ENCODE measurements at places on chromosomes 3 and 15.

GRCh38 chr3:121748680-121749275 is 763 bp downstream of the GOLGB1 start:
- no peak for DNase-seq

DNA sequence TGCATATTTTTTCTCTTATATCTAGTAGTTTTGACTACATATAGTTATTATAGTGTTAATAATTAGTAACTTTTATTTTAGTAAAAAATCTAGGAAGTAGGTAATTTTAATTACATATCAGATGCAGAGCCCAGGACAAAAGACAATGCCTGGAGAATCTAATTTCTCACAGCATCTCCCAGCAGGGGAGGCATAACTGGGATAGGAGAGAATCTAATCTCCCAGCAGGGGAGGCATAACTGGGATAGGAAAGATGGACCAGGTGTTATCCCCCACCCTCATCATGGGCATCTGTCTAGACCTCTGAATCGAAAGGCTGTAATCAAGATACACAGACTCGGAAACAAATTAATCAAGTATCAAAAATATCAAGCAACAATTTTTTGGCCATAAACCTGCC is 58.2 kb downstream of the OSTN start:
- DNase-seq: no peak

DNA sequence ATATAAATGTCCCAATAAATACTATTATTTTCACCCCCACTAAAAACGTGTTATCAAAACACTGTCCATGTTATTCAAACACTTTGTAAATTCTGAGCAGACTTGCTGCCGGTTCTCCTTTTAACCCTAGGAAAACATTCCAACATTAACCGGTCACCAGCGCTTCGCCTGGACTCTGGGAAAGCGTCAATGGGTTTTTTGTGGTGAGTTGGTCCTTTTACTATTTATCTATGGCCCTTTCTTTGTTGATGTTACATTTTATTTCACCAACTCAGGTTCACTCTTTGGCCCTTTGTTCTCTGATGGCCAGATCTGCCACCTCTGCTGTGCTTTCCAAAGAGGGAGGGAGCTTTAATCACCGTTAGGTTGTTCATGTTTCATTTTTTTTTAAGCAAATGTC is 4.1 kb upstream of the EOMES start:
- no peak for DNase-seq

DNA sequence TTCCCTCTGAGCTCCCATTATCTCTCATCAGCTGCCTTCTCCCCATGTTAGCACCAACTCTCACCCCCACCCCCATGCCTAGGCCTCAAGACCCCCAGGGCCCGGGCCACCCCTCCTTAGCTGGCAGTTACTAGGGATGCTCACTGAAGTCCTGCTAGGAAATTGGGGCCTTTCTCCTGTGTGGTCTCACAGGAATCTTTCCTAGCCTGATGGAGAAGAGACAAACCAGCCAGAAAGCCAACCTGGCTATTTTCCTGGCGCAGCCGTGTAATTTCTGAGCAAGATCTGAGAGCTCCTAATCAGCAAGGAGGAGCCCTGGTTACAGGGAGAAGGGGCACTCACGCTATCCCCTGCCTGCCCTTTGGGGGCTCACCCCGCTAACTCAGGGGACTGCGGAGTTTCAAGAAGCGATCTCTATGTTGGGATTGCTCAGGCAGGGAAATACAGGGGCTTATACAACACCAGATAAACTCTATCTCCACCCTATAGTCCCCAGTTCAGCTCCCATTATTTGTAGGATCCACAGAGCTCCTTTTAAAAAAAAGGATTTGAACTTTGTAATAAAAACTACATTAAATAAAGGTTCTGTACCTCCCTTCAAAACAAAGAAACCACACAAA is 25.2 kb downstream of the NR2F2 start:
- DNase-seq: no peak

DNA sequence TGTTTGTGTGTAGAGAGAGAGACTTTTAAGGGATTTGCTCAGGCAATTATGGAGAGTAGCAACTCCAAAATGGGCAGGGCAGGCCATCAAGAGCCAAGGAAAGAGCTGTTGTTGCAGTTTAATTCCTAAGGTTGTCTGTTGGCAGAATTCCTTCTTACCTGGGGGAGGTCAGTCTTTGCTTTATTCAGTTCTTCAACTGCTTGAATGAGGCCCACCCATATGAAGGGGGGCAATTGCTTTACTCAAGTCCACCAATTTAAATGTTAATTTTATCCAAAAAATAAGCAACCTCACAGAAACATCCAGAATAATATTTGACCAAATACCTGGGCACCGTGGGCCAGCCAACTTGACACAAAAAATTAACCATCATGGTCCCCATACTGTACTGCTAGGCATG is 137.7 kb upstream of the KLHL25 start:
- DNase-seq: no peak

GRCh38 chr3:184656829-184657681 is 54.8 kb downstream of the MAGEF1 start:
- DNase-seq: no peak

GRCh38 chr3:69409831-69410230 is 23.9 kb upstream of the FRMD4B start:
- DNase-seq: no peak

GRCh38 chr3:55288657-55289056 is 198.4 kb downstream of the WNT5A start:
- no peak for DNase-seq

- DNase-seq: no peak
These were observed 262.0 kb downstream of the TUSC7 start for GRCh38 chr3:116971531-116971930.

- no peak for DNase-seq
These were observed 140.1 kb upstream of the IL12A start for GRCh38 chr3:159848348-159849118.

DNA sequence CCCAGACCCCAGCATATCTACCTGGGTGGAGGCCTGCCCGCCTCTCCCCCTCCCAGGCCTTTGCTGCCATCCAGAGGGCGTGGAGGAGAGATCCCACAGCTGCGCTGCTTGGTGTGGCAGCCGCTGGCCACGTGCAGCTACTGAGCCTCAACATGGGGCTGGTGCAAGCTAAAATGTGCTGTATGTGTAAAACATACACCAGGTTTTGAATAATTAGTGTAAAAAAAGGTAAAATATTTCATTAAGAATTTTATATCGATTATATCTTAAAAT is 95.8 kb downstream of the SEC22A start:
- DNase-seq: no peak

GRCh38 chr3:132209855-132210254 is 107.4 kb upstream of the ACP3 start:
- no peak for DNase-seq

GRCh38 chr3:122167630-122168029 is 15.8 kb upstream of the CASR start:
- DNase-seq: no peak

- DNase-seq: no peak
These were observed 71.7 kb upstream of the VGLL3 start for GRCh38 chr3:87062685-87063084.

DNA sequence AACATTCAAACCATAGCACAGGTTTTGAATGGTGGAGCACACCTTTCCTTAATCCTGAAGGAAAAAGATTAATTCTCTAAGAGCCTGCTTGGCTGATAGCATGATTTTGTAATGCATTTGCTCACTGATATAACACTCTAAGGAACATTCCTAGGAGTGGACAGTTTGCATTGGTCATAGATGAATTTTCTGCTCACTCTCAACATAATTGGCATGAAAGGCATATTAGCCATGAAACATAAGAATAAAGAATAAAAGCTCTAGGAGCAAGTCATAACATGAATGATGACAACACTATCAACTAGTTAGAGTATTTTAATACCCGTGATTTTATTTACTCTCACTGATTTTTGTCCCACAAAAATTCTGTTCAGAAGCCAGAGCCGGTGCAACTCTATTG is 34.3 kb upstream of the LRTM1 start:
- DNase-seq: no peak

DNA sequence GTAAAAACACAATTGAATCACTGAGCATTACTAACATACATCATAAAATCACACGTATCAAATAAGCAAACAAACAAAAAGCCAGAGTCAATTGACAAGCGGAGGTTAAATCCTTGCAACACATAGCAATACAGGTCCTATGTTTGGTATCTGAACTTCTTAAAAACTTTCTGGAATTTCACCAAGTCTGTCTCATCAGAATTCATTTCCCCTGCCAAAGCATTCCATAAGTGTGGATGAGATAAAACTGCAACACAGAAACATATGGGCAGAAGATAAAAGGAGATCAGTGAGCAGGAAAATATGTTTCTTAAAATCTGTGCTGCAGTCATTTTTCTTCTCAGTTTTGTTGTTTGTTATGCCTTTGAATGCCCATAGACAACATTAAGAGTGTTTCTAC is 1155.5 kb downstream of the TBL1XR1 start:
- no peak for DNase-seq

GRCh38 chr15:92893200-92893599 is 6.9 kb upstream of the CHD2 start:
- no peak for DNase-seq

- no peak for DNase-seq
These were observed 23.4 kb upstream of the CHCHD6 start for GRCh38 chr3:126680667-126681055.

- DNase-seq: no peak
These were observed 160.7 kb downstream of the BBX start for GRCh38 chr3:107683447-107683846.

- peak; percentile 4 for DNase-seq
These were observed 109.0 kb downstream of the CDIN1 start for GRCh38 chr15:36688310-36689011.

- no peak for DNase-seq
These were observed 19.4 kb upstream of the PRR20G start for GRCh38 chr3:127307112-127307835.
